ENCODE measurements at places on chromosomes 1 and 21. TPM values are rescaled to one million over a fixed set of nuclear protein-coding genes. Genes with fewer than 3 reads are reported as not detected.

Gene E2F2
- 2.7 TPM for total RNA-seq

Gene KRTAP11-1
- total RNA-seq: not detected

Gene KPRP
- total RNA-seq: not detected

Gene SEMA4A
- 30.4 TPM for total RNA-seq

Gene DCAF8
- 115 TPM for total RNA-seq

Gene ALPL
- total RNA-seq: 0.21 TPM

Gene AMY1B
- total RNA-seq: not detected

Gene KTI12
- total RNA-seq: 19.6 TPM

Gene FAM72B
- 0.42 TPM for total RNA-seq

Gene CRNN
- total RNA-seq: not detected

Gene CACNA1S
- total RNA-seq: not detected

Gene CITED4
- 14.4 TPM for total RNA-seq

Gene SNRNP40
- 75.8 TPM for total RNA-seq

Gene LCE3D
- total RNA-seq: not detected

Gene OR2T29
- total RNA-seq: not detected

Gene FCRL6
- 15.2 TPM for total RNA-seq

Gene ZBTB17
- total RNA-seq: 40.0 TPM

Gene JMJD4
- 10.5 TPM for total RNA-seq

Gene S100A2
- total RNA-seq: 0.21 TPM

Gene KIAA0040
- total RNA-seq: 17.2 TPM

Gene TTC24
- 1.2 TPM for total RNA-seq

Gene KCNC4
- 2.8 TPM for total RNA-seq

Gene CFAP57
- 0.10 TPM for total RNA-seq

Gene CD101
- 11.4 TPM for total RNA-seq

Gene ZMYND12
- total RNA-seq: 0.84 TPM

Gene TRIM67
- under 0.01 TPM for total RNA-seq

Gene SHISAL2A
- total RNA-seq: 13.1 TPM

Gene OR2L2
- under 0.01 TPM for total RNA-seq

Gene FAM3B
- 0.73 TPM for total RNA-seq

Gene PRRX1
- not detected for total RNA-seq

Gene LAPTM5
- total RNA-seq: 719 TPM

Gene FMOD
- total RNA-seq: not detected

Gene RGS13
- 0.52 TPM for total RNA-seq

Gene SV2A
- 0.73 TPM for total RNA-seq

Gene CYP4X1
- not detected for total RNA-seq

Gene PCP4L1
- not detected for total RNA-seq

Gene BOLA1
- 4.0 TPM for total RNA-seq

Gene COL9A2
- 4.1 TPM for total RNA-seq

Gene CLCA4
- not detected for total RNA-seq

Gene ADPRS
- total RNA-seq: 12.4 TPM

Gene TOR1AIP1
- total RNA-seq: 106 TPM

Gene S100A1
- total RNA-seq: not detected

Gene OVAAL
- not detected for total RNA-seq

Gene UBL4B
- total RNA-seq: not detected

Gene CCDC181
- total RNA-seq: not detected

Gene SFN
- 0.52 TPM for total RNA-seq

Gene EXOC8
- 49.6 TPM for total RNA-seq

Gene KIFAP3
- total RNA-seq: 23.6 TPM

Gene HECTD3
- 10.1 TPM for total RNA-seq

Gene CFHR3
- total RNA-seq: not detected

Gene SPRR4
- total RNA-seq: not detected

Data from mononuclear cell (primary cell).